ENCODE measurements at places on chromosomes 5 and 9.

DNA sequence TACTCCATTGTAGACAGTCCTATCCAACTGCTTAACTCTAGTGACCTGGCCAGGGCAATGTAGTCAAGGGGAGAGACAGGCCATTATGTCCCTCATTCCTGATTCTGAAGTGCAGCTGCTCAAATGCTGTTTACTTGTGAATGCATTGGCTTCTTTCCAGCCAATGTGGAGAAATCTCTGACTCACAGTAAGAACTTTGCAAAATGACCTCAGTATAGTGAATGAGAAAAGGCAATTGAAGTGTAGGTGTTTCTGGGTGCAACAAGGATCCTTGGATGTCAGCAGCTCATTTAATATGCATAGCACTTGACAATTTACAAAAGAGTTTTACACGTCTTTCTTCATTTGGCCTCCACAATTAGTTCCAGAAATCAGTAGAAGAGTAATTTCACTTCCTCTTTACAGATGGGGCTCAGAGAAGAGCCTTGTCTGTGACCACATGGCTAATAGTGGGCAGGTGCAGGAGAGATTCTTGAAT lies 367.2 kb downstream of the OSTF1 start:
- DNase-seq, result no peak

GRCh38 chr9:75823151-75823550 lies 67.3 kb upstream of the PCSK5 start:
- no peak for DNase-seq

- DNase-seq, result no peak
Observed at GRCh38 chr5:9766581-9766980, 136.4 kb upstream of the TAS2R1 start.

DNA sequence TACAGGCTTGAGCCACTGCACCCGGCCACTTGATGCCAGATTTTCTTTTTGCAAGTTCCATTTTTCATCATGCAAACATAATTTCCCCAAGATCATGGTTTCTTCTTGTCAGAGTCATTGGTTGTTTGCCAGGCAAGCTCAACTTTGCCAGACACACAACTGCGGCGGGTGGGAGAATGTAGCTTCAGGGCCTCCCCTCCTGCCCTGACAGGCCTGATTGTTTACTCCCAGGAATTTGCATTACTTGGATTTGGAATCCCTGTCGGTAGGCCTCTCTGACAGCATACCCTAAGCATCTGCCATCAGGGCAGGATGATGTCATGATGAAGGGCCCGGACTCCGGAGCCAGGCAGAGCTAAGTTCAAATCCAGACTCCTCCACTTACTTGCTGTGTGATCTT lies 15.1 kb downstream of the RPS14 start:
- no peak for DNase-seq

- DNase-seq, result no peak
Observed at GRCh38 chr9:16712787-16713186, 157.7 kb downstream of the BNC2 start.

DNA sequence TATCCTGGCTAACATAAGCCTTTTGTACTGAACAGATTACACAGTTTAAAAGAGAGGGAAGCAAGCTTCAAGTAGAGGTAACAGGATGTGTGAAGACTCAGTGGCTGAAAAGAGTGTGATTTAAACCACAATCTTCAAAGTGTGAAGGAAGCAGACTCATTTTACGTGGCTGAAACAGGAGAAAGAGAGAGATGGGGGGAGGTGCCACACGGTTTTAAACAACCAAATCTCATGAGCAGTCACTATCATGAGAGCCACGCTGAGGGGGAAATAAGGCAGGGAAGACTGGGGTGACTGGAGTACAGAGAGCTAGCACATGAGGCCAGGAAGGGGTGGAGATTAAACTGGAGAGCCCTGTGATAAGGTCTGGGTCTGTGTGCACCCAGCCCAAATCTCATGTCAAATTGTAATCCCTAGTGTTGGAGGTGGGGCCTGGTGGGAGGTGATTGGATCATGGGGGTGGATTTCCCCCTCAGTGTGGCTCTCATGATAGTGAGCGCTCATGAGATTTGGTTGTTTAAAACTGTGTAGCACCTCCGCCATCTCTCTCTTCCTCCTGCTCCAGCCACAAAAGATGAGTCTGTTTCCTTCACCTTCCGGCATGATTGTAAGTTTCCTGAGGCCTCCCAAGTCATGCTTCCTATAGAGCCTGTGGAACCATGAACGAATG lies 318.6 kb upstream of the CD180 start:
- DNase-seq, result no peak

Data from T-helper 1 cell (primary cell).